ENCODE measurements at places on chromosomes 3 and 15.
A peak's percentile ranks its signal among the peaks of the same experiment; 100 is the strongest.

- no peak for DNase-seq
Observed at GRCh38 chr3:127045435-127046045, 62.6 kb downstream of the PLXNA1 start.

DNA sequence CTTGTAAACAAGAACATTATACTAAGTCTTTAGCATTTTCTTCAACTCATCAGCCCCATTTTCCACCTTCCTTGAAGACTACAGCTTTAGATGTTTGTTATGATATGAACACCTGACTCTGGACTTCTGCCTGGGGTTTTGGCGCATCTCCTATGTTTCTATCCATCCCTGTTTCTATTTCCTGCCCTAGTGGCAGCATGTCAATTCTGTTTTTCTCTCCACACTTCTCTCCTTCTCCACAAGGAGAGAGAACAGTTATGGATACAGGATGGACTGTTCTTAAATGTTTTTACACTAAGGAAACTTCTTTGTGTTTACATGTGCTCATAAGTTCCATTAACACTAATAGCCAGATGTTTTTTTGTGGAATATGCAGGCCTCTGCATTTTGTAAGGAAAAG lies 423.3 kb upstream of the IL12A start:
- DNase-seq, result no peak

DNA sequence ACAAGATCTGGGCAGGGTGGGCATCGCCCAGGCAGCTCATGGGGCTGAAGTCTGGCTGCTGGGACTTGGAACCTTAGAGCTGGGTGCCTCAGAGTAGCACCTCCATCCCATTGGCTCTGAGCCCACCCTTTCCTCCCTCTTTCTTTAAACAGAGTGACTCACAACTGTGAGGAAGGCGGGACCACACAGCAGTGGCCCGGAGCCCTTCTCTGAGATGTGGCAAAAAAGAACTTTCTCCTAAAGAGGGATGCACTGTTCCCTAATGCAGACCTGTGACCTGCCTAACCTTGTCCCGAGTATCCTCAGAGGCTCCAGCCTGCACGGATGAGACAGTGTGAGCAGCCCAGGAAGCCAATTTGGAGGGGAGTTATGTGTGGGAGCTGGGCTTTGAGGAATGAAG lies 23.6 kb downstream of the PRR20G start:
- no peak for DNase-seq

DNA sequence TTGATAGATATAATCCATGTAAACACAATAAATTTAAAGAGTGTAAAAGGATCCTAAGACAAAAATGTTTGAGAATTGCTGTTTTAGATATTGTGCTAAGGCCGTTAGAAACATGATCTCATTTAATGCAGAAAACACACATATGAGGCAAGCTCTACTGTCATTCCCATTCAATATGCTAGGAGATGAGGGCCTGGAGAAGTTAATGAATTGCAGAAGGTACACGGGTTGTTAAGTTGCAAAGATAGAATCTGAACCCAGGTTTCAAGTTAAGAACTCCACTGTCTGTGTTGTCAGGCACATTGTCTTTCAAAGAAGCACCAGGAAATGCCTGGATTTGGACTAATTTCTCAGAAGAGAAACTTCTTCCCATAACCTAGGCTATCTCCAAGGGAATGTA lies 65.1 kb upstream of the SAMMSON start:
- DNase-seq, result no peak

GRCh38 chr3:170002879-170003278 lies 34.9 kb upstream of the GPR160 start:
- no peak for DNase-seq

DNA sequence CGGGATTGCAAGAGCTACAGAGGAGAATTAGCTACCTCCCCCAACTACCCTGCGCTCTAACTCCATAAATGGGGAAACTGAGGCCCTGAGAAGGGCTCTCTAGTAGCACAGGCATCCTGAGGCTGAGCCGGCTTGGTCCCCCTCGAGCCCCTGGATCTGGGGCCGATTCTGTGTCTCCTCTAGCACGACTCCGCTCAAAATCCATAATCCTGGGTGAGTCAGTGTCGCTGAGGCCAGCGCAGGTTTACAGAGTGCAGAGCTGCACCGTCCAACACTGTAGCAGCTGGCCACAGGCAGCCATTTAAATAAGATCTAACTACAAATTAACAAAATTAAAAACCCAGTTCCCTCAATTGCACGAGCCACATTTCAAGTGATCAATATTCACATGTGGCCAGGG lies 10.8 kb downstream of the GATA2 start:
- no peak for DNase-seq

- DNase-seq, result peak; percentile 25
Observed at GRCh38 chr3:24493746-24494617, 668 bp downstream of the THRB start.

GRCh38 chr3:191686626-191687025 lies 225.7 kb downstream of the PYDC2 start:
- no peak for DNase-seq

GRCh38 chr15:29396176-29396811 lies 126.7 kb upstream of the NSMCE3 start:
- DNase-seq, result no peak

DNA sequence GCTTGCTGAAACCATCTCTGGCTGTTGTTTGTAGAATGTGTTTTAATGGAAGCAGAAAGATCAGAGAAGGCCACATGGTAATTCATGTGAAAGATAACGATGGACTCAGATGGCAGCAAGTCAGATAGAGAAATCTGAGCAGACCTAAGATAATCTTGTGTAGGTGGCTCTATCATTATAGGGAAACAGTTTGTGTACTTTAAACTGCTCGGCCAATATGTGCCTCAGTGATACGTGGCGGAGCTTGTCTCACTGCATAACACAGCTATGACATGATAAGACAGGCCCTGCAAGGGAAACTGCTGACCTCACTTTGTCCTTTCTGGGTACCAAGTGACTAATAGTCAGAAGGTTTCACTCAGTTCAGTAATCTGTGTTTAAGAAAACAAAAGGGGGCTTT lies 51.0 kb downstream of the MME start:
- peak; percentile 23 for DNase-seq

DNA sequence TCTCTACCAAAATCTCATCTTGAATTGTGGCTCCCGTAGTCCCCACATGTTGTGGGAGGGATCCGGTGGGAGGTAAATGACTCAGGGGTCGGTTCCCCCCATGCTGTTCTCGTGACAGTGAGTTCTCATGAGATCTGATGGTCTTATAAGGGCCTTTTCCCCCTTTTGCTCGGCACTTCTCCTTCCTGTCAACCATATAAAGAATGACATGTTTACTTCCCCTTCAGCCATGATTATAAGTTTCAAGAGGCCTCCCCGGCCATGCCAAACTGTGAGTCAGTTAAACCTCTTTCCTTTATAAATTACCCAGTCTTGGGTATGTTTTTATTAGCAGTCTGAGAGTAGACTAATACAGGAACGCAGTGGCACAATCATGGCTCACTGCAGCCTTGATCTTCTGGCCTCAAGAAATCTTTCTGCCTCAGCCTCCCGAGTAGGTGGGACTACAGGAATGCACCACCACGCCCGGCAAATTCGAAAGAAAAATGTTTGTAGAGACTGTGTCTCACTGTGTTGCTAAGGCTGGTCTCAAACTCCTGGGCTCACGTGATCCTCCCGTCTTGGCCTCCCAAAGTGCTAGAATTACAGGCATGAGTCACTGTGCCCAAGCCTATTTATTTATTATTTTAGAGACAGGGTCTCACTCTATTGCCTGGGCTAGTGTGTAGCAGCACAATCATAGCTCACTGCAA lies 101.0 kb downstream of the ATP10A start:
- DNase-seq, result no peak

DNA sequence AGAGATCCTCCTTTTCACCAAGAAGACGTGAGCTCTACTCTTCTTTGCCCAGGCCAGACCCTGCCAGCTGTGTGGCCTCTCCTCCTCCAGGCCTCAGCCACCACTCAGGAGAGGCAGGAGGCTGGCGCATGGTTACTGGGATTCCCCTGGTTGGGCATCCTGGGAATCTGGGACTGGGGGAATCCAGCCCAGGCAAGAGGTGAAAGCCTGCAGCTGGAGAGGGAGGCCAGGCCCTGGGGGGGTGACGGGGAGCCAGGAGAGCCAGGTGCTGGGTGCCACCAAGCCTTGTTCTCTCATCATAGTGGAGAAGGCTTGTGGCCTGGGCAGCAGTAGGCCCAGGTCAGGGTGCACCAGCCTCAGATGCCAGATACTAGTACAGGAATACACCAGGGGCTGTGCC lies 6.2 kb downstream of the CCDC9B start:
- no peak for DNase-seq

DNA sequence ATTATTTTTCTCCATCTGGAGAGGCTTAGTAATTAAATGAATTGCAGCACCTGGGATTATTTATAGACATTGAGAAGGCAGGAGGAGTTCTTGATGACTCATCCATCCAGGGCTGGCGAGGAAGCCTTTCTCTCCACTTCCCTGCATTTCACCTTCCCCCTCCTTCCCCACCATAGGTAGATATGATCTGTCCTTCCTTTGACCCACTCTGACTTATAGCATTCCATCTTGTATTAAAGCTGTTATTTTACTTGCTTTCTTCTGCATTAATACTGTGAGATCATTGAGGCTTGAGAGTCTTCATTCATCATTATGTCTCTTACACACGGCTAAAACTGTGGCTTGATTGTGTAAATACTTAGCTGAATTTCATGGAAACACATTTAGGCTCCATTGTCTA lies 288.8 kb downstream of the FEZF2 start:
- DNase-seq, result peak; percentile 64

GRCh38 chr3:153463895-153464294 lies 301.9 kb downstream of the RAP2B start:
- no peak for DNase-seq

- peak; percentile 74 for DNase-seq
Observed at GRCh38 chr3:147410526-147411237, 1.5 kb downstream of the ZIC1 start.

All from fibroblast of upper back skin (primary cell).